ENCODE measurements at places on chromosomes 7 and 10.

- DNase-seq: no peak
Measured at GRCh38 chr7:34982371-34983019, 54.8 kb downstream of the DPY19L1 start.

DNA sequence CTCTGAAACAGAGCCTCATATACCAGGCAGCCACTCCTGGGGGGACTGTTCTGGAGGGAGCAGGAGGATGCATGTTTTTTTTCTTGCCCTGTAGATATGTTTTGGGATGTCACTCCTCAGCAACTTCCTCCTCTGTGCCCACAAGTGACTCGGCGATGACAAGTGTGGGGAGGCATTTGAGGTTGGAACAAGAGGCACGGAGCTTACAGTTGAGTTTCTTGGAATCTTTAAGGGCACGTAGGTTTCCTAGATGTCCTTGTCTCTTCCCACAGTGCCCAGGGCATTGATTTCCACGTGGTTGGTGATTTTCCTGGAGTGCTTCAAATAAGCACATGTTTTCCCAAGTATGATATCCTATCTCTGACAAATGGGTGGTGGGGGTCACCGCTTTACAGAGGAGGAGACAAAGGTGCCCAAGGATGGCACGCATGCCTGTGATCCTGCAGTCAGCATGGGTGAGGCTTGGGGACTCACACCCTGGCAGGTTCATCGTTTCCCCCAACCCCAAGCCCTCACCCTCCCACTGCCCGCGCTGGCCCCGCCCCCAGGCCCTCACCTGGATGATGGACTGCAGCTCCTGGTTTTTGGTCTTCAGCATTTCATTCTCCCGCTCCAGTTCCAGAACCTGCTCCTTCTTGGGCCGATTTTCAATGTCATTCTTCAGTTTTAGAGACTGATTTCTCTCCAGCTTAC lies 95.2 kb upstream of the GNA12 start:
- no peak for DNase-seq

GRCh38 chr10:86366033-86366901 lies at the start of gene GRID1:
GRID1 (minus strand) TSS chr10:86366795.
- no peak for DNase-seq

GRCh38 chr10:45253183-45253914 lies 62.1 kb downstream of the OR13A1 start:
- DNase-seq: no peak

DNA sequence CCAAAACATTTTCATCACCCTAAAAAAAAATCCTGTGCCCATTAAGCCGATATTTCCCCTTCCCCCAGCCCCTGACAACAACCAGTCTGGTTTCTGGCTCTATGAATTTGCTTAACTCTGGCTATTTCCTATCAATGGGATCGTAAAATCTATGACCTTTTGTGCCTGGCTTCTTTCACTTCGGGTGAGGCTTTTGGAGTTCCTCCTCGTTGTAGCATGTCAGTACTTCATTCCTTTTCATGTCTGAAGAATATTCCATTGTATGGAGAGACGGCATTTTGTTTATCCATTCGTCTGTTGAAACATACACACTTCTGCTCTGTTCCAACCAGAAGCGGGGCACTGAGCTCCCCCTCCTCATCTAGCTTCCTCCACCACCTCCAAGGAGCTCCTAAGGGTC lies 29.5 kb downstream of the TACC2 start:
- DNase-seq: no peak

GRCh38 chr7:152857272-152857671 lies 97.7 kb downstream of the ACTR3B start:
- no peak for DNase-seq

GRCh38 chr7:157909370-157909769 lies 572.6 kb downstream of the DNAJB6 start:
- DNase-seq: no peak

DNA sequence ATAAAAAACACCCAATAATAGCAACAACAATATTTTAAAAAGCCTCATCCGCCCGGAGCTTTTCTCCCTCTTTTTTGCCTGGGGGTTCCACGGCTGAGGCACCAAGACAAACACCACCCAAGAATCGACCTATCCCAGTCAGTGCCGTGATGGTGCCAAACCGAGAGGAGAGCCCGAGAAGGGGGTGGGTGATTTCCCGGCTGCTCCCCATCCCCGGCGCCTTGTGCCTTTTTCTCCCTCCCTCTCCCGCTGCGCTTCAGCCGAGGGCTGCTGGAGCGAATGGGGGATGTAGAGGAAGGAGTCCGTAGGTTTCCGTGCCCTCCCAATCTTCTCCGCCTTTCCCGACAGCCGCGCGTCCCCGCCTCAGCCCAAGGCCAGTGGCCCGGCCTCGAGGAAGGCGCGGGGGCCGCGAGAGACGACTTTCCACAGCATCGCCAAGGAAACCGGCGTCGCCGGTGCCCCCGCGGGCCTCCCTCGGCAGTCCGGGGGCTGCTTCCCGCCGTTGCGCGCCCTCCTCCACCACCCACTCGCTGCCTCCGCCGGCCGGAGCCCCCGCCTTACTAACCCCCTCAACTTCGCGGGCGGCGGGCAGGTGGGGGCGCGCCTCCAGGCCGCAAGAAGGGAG lies 1.3 kb downstream of the EGR2 start:
- no peak for DNase-seq

DNA sequence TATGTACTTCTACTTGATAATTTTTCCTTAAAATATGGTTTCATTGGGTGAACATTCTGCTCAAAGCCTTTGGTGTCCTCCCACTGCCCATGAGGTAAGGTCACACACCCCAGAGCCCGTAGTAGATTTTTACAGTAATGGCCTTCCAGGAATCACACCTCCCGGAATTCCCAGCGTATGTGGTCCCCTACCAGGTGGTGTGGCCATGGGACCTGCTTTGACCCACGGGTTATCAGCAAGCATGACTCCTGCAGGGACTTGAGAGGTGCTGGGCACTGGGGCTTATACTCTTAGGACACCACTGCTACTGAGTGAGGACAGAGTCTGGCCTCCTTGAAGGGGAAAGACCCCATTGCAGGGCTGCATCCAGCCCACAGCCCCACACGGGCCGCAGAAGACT lies 42.2 kb downstream of the BAIAP2L1 start:
- DNase-seq: no peak

- no peak for DNase-seq
Measured at GRCh38 chr7:105006367-105007136, 7.5 kb upstream of the KMT2E start.

DNA sequence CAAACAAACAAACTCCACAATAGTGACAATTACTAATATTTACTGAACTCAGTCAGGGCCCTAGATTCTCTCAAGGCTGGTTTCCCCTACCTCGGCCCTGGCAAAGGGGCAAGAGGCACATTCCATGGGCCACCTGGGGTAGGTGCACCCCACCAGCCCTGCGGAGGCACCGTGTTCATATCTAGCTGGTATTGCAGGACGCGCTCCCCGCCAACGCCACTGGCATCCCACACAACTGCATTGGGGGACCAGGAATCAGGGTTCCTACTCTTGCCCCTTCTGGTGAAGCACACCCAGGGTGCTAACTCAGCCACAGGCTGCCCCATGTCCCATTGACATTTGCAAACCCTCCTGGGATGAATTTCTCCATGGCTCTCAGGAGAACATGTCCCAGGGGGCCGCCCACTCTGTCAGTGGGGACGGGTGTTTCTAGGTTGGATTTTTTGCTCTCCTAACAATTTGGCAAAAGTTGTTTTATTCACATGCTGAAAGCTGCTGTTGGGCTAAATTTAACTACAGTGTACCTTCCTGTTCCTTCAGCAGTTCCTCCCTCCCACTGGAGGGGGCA lies 76.7 kb downstream of the ZRANB1 start:
- DNase-seq: no peak

DNA sequence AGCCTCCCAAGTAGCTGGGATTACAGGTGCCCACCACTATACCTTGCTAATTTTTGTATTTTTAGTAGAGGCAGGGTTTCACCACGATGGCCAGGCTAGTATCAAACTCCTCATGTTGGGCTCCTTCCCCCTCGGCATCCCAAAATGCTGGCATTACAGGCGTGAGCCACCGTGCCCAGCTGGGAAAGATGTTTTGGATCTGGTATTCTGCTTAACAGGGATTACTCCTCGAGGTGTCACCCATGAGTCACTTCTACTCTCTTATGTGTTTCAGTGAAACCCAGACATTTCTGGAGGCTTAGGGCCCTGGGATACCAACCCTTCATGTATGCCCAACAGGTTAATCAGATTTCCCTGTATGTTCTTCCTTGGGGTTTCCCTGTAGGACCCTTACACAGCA lies 11.8 kb upstream of the OPN4 start:
- DNase-seq: no peak

DNA sequence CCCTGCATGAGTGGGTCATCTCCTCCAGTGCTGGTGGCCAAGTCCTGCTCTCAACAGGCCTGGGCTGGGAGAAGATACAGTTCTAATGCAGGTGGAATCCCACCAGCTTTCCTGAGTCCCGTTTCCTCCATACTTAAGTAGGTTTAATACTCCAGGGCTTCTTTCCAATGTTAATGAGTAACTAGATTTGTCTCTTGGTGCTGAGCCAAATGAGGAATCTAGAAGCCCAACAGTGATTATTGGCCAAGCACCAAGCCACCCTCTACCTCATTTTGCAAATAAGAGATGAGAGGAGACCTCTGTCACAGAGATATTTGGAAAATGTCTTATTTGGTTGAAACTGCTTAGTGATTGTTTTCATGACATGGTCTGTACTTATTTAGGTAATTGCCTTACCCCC lies 37.1 kb downstream of the STARD3NL start:
- no peak for DNase-seq

- DNase-seq: no peak
Measured at GRCh38 chr10:55449981-55450380, 649.0 kb upstream of the PCDH15 start.

DNA sequence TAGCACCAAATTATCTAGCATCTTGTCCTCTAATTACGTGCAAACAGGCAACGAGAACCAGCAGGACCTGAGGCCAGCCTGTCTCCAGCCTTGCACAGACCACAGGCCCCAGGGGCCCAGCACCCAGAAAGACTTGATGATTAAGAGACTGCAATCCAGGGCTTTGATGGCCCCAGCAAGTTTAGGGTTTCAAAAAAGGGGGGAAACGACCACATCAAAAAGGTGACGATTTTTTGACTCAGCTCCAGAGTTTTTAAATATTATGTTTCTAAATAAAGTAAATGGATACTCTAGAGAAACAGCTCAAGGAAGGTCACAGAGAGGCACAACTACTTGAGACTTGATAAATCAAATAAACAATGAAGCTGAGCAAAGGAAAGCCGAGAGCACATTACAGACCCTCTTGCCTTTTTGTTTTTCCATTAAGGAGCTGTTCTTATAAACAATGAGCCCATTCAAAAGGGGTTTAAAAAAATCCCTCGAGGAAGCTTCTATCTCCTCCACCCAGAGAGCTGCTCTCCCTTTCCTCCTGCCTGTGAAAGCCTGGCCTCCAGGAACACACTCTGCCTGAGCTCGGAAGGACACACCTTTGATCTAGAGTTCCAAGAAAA lies 44.1 kb downstream of the GLI3 start:
- no peak for DNase-seq

DNA sequence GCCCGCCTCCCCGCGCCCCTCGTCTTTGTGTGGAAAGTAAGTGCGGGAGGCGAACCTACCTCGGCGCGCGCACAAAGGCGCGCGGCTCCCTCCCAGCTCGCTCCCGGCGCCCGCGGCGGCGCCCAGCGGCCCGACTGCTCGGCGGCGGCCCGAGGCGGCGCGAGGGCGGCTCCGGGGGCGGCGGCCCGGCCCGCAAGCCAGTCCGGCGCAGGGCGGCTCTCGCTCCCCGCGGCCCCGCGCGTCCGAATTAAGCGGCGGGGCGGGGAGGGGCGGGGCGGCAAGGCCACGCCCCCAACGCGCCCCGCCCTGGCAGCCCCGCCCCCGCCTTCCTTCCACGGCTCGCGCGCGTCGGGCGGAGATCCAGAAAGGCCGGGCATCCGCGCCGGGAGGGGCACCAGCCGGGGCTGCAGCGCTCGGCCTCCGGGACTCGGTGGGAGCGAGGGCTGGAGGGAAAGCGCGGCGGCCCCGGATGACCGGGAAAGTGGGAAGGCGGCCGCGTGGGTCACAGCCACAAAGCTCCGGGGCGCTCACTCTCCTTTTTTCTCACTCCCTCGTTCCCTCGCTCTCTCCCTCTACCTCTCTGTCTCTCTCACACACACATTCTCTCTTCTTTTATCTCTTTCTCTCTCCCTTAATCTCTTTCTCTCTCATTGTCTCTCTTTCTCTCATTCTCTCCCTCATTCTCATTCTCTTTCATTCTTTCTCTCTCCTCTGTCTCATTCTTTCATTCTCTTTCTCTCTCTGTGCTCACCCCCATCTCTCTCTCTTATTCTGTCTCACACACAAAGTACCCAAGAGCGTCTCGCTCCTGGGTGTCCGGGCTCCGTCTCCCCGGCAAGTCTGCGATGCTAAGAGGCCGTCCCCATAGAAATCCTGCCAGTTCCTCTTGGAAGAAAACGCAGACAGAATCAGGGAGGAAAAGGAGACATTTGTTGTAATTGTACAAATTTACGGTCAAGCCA lies 170.2 kb downstream of the FAM107B start:
- DNase-seq: no peak

DNA sequence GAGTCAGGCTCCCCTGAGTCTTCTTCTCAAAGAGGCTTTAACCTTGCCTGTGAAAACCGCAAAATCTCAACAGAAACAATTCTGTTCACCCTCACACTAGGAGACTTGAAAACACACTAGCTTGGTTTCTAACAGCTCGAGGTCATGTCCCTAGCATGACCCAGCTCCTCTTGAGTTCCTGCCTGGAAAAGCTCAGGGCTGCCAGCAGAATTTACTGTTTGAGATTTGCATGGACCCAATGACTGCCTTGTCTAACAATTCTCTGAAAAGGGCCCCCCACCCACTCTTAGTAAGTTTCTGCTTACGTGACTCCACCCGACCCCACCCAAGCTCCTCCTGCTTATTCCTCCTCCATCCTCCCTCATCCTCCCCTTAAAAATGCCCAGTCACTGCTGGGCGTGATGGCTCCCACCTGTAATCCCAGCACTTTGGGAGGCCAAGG lies 85.1 kb upstream of the KMT2C start:
- DNase-seq: no peak

DNA sequence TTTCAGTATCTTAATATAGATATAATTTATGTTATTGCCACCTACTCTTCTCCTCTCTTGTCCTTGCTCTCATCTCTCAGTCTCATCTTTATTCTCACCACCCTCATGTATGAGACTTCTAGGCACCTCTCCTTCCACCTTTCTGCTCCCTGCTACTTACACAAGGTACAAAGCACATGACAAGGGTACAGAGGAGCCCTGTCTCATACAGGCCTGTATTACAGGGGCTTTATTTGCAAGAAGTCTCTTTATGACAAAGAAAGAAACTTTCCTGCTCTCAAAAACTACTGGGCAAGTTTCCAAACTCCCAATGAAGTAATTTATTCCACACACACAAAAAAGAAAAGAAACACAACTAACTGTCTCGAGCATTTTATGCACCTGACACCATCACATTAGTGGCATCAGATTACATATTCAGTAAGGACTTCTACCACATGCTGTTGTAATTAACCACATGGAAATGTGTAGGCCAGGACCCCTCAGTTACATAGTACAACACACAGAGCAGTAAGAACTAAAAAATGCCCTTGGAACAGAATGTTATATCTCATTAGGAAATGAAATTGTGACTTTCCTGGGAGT lies 253.1 kb downstream of the FZD1 start:
- DNase-seq: no peak

DNA sequence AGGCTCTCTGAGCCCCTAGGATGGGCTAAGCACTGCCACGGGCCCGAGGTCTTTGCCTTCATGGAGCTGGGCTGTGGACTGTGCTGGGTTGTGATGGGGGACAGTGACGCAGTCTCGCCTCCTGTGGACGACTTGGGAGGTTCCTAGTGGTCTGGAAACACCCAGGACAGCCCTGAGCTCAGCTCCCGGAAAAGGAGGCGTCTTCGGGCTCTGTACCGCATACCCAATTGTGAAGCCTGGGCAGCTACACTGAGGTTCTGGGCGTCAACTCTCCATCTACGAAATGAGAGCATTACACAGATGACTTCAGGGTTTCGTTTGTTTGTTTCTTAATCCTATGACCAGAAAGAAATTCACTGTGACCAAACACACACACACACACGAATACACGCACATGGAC lies 79.6 kb upstream of the KAT6B start:
- no peak for DNase-seq
